Upper lobe of left lung (tissue), 6 donors: ENCODE measurements at places on chromosomes 4 and X. TPM values are rescaled to one million over a fixed set of nuclear protein-coding genes. Genes with fewer than 3 reads are reported as not detected.

DNA sequence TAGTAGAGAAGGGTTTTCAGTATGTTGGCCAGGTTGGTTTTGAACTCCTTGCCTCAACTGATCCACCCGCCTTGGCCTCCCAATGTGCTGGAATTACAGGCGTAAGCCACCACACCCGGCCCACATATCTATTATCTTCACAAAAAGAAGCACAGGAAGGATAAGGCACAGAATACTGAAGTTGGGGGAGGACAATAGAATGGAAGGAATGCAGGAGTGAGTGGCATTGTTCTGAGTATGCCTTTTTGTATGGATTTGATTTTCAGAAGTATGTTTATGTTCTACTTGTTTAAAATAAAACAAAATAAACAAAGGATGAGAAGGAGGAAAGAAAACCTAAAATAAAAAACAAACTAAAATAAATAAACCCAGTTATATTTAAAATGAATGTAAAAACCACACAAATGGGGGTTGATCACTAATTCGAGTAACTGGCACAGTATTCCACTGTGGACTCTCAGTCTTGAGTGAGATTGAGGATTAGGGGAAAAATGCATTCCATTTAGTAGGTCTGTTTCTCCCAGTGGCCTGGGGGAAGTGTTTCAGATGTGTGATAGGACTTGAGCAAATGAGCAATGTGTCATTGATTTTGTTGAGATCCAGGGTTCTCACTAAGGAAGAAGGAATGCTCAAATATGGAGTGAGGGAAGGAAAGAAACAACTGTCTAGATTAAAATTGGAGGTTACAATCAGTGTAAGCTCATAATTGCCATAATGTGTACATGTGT, 109.0 kb upstream of the C1QTNF7 start:
- DNase-seq: no peak

- no peak for DNase-seq
Observed at GRCh38 chr4:111934314-111934713, 210.9 kb upstream of the FAM241A start.

GRCh38 chr4:53932796-53933610, 131.4 kb downstream of the CHIC2 start:
- no peak for DNase-seq

The DSPP gene
- total RNA-seq: not detected

The KIT gene
- 38.7 TPM for total RNA-seq

The CSAG2 gene
- total RNA-seq: not detected
